ENCODE measurements at places on chromosomes 6 and 20.

- H3K36me3 ChIP-seq: no peaks in the 10 kb centered on the region
- no peaks in the 10 kb centered on the region for H3K4me1 ChIP-seq
- H3K4me3 ChIP-seq: no peak overlapping the region
- no peak overlapping the region for H3K27ac ChIP-seq
- no peaks in the 10 kb centered on the region for H3K27me3 ChIP-seq
These were observed 289.4 kb upstream of the SASH1 start for GRCh38 chr6:148053209-148053608.

DNA sequence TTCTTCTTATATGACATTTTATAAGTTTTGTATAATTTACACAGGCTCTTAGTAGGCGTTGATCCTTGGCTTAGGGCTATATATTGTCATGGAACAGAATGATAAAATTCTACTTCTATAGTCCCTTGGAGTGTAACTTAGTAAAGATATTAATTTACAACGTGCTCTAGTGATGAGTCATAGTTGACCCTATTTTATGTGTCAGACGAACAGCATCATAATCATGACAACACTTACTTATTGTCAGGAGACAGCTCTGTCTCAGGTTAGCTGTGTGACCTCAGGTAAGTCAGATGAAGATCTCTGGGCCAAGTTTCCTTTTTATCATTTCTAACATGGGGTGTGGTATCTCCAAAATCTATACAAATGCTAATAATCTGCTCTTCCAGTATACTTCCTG, 473.5 kb downstream of the UTRN start:
- no peaks in the 10 kb centered on the region for H3K27me3 ChIP-seq
- peaks cover 38% of the 10 kb centered on the region for H3K36me3 ChIP-seq
- DNase-seq: no peak

- no peaks in the 10 kb centered on the region for H3K27me3 ChIP-seq
- H3K36me3 ChIP-seq: peaks cover 58% of the 10 kb centered on the region
- no peak overlapping the region for H3K27ac ChIP-seq
These were observed 11.8 kb downstream of the TMEM14B start for GRCh38 chr6:10759312-10759839.

DNA sequence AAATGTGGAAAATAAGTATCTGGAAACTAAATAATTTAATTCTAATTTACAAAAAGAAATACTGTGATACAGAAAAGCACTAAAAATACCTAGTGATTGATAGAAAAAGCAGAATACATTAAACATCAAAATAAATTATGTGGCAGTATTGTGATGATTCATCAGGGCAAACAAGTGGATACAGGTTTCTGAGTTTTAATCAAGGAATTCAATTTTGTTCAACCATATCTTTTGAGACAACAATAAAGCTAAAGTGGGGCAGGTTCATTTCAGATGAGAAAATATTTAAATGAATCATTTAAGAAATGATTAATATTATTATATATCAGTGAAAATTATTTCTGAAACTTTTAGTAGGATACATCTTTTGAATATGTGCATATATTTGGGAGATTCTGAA, 49.8 kb downstream of the GRIK2 start:
- H3K4me3 ChIP-seq: no peak overlapping the region
- no peaks in the 10 kb centered on the region for H3K36me3 ChIP-seq
- no peaks in the 10 kb centered on the region for H3K4me1 ChIP-seq
- no peak for DNase-seq
- H3K27ac ChIP-seq: no peak overlapping the region
- no peaks in the 10 kb centered on the region for H3K27me3 ChIP-seq

GRCh38 chr6:7546383-7546782, 4.9 kb downstream of the DSP start:
- DNase-seq: no peak
- peaks cover 6% of the 10 kb centered on the region for H3K4me1 ChIP-seq
- H3K27me3 ChIP-seq: peaks cover 85% of the 10 kb centered on the region
- H3K36me3 ChIP-seq: no peaks in the 10 kb centered on the region
- no peak overlapping the region for H3K4me3 ChIP-seq
- no peak overlapping the region for H3K27ac ChIP-seq

DNA sequence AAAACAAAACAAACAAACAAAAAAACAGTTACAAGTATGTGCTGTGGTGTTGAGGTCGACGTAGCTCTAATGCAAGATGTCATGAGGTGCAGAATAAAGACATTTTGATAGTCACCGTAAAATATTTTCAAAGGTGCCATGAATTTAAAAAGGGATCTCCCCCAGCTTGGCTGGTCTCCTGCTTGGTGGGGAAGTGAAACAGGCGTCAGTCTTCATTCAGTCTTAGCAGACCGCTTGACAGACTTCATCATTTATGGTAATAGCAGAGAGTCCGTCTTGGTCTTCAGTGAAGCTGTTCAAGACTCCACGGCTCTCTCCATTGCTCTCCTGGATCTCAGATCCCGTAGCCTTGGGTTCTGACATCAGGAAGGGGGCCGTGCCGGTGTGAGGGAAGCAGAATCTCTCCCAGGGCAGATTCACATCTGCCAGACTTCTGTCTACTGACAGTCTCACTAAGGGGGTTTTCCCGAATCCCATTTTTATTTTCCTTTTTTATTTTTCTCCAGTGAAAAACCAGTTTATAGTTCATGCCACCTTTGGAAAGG, 1.6 kb downstream of the SLC24A3 start:
- no peak overlapping the region for H3K4me3 ChIP-seq
- no peaks in the 10 kb centered on the region for H3K4me1 ChIP-seq
- peaks cover 49% of the 10 kb centered on the region for H3K27me3 ChIP-seq

- no peak overlapping the region for H3K27ac ChIP-seq
- H3K4me3 ChIP-seq: no peak overlapping the region
- H3K36me3 ChIP-seq: no peaks in the 10 kb centered on the region
- DNase-seq: no peak
- H3K27me3 ChIP-seq: no peaks in the 10 kb centered on the region
These were observed 52.0 kb upstream of the BMP2 start for GRCh38 chr20:6715401-6715941.
